ENCODE measurements at places on chromosomes 6 and 20. TPM values are rescaled to one million over a fixed set of nuclear protein-coding genes. Genes with fewer than 3 reads are reported as not detected.

GRCh38 chr6:167426084-167426483, 101.2 kb downstream of the TTLL2 start:
- DNase-seq = no peak

GRCh38 chr6:10510592-10511367, 10.4 kb upstream of the GCNT2 start:
- DNase-seq = peak; percentile 58

DNA sequence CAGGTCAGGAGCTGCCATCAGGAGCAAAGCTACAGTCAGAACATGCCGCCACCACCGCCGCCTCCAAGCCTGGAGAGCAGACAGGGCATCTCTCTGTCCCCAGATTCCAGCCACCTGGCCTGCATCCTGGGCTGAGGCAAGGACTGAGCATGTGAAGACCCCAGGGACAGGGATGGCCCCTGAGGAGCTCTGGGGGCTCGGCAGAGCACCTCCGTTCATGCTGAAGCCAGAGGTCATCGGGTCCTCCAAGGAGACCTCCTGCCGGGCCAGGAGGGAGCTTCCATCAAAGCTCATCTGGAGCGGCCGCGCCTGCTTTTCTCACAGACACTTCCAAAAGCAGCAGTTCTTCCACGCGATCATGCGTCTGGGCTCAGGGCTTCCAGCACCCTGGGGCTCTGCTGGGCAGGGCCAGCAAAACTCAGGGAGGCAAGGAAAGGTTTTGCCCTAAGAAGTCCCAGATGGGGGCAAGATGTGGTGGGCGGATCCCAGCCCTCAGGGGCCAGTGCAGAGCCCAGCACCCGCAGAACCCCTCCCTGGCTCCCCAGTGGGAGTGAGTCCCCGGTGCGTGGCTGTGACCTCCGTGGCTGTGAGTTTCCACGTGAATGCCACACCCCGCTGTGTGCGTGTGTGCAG, 138.4 kb downstream of the TAF4 start:
- no peak for DNase-seq

Gene CDSN
- total RNA-seq = not detected

Gene TM9SF4
- 22.5 TPM for total RNA-seq

Gene BPIFA2
- not detected for total RNA-seq

- no peak for DNase-seq
These were observed 21.6 kb downstream of the STX7 start for GRCh38 chr6:132491303-132491702.

DNA sequence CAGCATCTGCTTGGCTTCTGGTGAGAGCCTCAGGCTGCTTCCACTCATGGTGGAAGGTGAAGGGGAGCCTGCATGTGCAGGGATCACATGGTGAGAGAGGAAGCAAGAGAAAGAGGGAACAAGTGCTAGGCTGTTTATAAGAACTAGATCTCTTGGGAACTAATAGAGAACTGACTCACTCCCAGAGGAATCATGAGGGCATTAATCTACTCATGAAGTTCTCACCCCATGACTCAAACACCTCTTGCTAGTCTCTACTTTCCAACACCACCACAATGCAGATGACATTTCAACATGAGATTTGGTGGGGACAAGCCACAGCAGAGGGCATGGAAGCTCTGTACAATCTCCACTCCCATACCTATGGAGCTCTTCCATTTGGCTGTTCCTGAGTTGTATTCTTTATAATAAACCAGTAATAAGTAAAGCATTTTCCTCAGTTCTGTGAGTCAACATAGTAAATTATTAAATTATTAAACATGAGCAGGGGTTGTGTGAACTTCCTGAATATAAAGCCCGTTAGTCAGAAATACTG, 524.1 kb upstream of the NRSN1 start:
- DNase-seq = peak; percentile 19

GRCh38 chr6:11366183-11366933, 133.9 kb upstream of the NEDD9 start:
- no peak for DNase-seq

GRCh38 chr6:162670345-162670744, 57.2 kb downstream of the PRKN start:
- no peak for DNase-seq

Gene UBD
- not detected for total RNA-seq

- no peak for DNase-seq
These were observed 55.7 kb upstream of the IPCEF1 start for GRCh38 chr6:154412106-154412820.

DNA sequence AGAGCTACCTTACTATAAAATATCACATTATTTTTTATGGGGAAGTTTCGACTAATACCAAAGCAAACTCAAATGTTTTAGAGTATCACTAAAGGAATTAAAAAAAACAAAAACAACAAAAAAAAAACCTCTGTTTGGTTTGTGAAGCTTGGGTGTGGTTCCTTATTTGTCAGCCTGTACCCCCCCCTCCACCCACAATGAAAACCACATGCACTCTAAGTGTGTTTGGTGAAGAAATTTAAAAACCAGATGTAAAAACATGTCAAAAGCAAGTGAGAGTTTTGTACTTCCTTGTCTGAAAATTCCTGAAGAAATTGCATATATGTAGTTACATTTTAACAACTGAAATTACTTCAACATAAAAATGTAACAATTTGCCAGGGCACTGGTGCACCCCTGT, 3.1 kb downstream of the STK38 start:
- no peak for DNase-seq

Gene APOBEC2
- total RNA-seq = not detected

GRCh38 chr6:144559865-144560593, 274.9 kb downstream of the UTRN start:
- DNase-seq = no peak

- DNase-seq = no peak
These were observed 48.2 kb downstream of the DCBLD1 start for GRCh38 chr6:117530467-117531242.

Gene PRKN
- total RNA-seq = not detected

Gene SMIM13
- total RNA-seq = 17.7 TPM

Gene EPB41L1
- total RNA-seq = 19.8 TPM

GRCh38 chr6:41318261-41318653, 17.2 kb upstream of the NCR2 start:
- DNase-seq = no peak

Gene KIFC1
- total RNA-seq = 105 TPM

Gene CRISP2
- total RNA-seq = not detected

GRCh38 chr20:58236612-58237317, 8.3 kb upstream of the ANKRD60 start:
- peak; percentile 77 for DNase-seq

Gene MCCD1
- total RNA-seq = not detected

All from HT1080 (cell line).